CD14-positive monocyte (primary cell): ENCODE measurements at places on chromosomes 13 and 19. TPM values are rescaled to one million over a fixed set of nuclear protein-coding genes. Genes with fewer than 3 reads are reported as not detected.

Gene ZBTB7A
- polyA plus RNA-seq: 31.5 and 44.8 TPM in 2 replicates

DNA sequence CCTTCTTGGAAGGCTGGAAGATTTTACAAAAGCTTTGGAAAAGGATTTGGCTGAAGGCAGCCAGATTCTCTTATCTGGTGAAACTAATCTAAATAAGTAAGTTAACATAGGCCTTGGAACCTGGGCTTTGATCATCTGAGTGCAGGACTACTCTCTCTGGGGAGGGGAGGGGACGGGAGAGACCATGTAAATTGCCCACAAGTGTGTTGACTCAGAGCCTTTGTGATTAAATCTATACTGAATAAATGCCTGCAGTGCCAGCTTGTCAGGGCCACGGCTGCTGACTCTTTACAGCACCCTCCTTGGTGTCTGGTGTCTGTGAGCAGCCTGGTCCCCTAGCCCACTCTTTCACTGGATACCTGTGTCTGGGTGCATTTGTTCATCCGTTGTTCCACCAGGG lies 251.4 kb downstream of the ITGBL1 start:
- peaks cover 12% of the 10 kb centered on the region for H3K4me1 ChIP-seq
- H3K27me3 ChIP-seq: no peaks in the 10 kb centered on the region
- no peak overlapping the region for H3K27ac ChIP-seq
- DNase-seq: no peak
- no peak overlapping the region for H3K4me3 ChIP-seq

GRCh38 chr19:11435833-11436313 lies 438 bp downstream of the PRKCSH start:
- peaks cover 20% of the 10 kb centered on the region for H3K4me1 ChIP-seq
- H3K36me3 ChIP-seq: peaks cover 32% of the 10 kb centered on the region
- DNase-seq: no peak

- no peaks in the 10 kb centered on the region for H3K4me1 ChIP-seq
- H3K36me3 ChIP-seq: no peaks in the 10 kb centered on the region
- no peak overlapping the region for H3K27ac ChIP-seq
- no peak for DNase-seq
- no peak overlapping the region for H3K4me3 ChIP-seq
- H3K27me3 ChIP-seq: no peaks in the 10 kb centered on the region
These were observed 23.3 kb upstream of the KCTD4 start for GRCh38 chr13:45224176-45224575.

DNA sequence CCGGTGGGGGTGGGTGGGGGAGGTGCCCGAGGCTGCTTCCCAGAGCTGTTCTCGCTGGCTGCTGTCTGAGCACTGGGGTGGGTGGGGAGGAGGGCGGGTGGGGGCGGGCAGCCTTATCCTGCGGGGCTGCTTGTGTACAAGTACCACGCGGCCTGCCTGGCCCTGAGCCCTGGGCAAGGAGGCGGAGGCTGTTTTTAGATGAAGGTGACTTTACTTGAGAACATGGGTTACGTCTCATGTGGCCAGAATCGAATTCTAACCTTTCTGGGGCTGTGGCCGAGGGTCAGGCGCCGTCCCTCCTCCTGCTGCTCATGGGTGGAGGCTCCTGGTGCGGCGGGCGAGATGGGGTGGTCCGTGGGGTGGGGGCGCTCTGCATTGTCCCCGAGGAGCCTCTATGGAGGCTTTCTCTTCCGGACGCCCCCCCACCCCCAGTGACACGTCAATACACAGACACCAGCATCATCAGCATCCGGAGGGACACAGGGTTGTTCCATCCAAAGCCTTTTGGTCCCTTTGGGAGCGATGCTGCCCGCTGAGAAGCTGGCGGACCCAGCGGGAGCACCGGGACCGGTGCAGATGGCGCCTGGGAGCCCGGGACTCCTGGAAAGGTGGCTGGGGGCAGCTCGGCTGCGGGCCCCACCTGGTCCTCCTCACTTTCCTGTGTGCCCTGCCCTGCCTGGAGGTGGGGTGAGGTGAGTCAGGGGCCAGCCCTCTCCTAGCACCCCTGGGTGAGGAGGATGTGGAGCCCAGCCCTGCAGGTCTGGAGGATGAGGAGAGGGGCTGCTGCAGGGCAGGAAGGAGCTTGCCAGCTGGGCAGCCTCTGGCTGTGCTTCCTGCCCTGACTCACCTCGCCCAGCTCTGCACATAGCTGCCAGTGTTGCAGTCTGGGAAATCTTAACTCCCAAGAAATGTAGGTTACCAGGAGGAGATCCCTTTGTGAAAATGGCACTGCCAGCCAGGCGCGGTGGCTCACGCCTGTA lies 3.4 kb downstream of the BSG start:
- DNase-seq: no peak
- H3K27ac ChIP-seq: no peak overlapping the region
- H3K4me1 ChIP-seq: peaks cover 39% of the 10 kb centered on the region
- H3K4me3 ChIP-seq: no peak overlapping the region
- no peaks in the 10 kb centered on the region for H3K27me3 ChIP-seq

Gene CGB5
- not detected for polyA plus RNA-seq

DNA sequence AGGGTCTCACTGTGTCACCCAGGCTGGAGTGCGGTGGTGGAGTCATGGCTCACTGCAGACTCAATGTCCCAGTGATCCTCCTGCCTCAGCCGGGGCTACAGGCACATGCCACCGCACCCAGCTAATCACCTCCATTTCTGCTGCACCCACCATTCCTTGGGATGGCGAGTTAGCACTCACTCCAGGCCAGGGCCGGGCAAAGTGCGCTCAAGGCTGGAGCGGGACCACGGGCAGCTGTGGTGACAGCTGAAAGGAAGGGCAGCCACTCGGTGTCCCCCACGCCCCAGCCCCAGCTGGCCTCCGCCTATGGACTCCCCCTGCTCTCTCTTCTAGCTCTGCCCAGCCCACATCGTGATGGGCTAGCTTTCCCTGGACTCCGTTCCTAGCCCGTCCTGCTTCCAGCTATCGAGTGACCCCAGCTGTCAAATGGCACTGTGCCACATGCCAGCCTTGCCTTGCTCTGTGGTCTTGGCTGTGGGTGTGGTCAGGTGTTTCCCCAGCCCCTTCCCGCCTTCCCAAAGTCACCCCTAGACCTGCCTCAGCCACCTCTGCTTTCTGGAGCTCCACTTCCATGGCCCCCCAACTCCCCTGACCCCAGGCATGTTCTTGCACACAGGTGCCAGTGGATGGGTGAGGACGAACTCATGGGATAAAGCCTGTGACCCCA lies 4.1 kb downstream of the MICOS13 start:
- no peak overlapping the region for H3K4me3 ChIP-seq
- peaks cover 17% of the 10 kb centered on the region for H3K4me1 ChIP-seq
- H3K27ac ChIP-seq: no peak overlapping the region
- peaks cover 2% of the 10 kb centered on the region for H3K36me3 ChIP-seq
- H3K27me3 ChIP-seq: no peaks in the 10 kb centered on the region

Gene ZNF677
- polyA plus RNA-seq: 2.1 TPM

DNA sequence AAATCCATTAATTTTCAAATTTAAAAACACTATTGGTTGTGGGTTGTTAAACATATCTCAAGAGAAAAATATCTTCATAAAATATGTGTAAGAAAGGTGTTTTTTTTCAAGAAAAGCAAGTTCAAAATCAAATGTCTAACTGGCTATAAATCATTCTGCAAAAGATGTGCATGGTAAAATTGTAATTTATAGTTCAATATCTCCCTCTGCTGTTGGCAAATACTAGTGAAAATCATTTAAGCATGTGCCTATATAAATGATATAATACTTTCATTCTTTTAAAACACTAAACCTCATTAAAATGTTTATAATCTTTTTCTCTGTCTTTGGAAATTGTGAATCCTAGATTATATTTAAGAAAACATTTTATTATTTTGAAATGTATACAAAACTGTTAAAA lies 17.2 kb upstream of the SLITRK6 start:
- no peaks in the 10 kb centered on the region for H3K27me3 ChIP-seq
- H3K27ac ChIP-seq: no peak overlapping the region
- no peaks in the 10 kb centered on the region for H3K4me1 ChIP-seq
- DNase-seq: no peak

Gene TMPRSS9
- polyA plus RNA-seq: 0.30 TPM

- no peaks in the 10 kb centered on the region for H3K27me3 ChIP-seq
- H3K27ac ChIP-seq: no peak overlapping the region
- H3K36me3 ChIP-seq: no peaks in the 10 kb centered on the region
- H3K4me3 ChIP-seq: no peak overlapping the region
- peaks cover under 1% of the 10 kb centered on the region for H3K4me1 ChIP-seq
These were observed 5.0 kb downstream of the EBI3 start for GRCh38 chr19:4234142-4234861.

DNA sequence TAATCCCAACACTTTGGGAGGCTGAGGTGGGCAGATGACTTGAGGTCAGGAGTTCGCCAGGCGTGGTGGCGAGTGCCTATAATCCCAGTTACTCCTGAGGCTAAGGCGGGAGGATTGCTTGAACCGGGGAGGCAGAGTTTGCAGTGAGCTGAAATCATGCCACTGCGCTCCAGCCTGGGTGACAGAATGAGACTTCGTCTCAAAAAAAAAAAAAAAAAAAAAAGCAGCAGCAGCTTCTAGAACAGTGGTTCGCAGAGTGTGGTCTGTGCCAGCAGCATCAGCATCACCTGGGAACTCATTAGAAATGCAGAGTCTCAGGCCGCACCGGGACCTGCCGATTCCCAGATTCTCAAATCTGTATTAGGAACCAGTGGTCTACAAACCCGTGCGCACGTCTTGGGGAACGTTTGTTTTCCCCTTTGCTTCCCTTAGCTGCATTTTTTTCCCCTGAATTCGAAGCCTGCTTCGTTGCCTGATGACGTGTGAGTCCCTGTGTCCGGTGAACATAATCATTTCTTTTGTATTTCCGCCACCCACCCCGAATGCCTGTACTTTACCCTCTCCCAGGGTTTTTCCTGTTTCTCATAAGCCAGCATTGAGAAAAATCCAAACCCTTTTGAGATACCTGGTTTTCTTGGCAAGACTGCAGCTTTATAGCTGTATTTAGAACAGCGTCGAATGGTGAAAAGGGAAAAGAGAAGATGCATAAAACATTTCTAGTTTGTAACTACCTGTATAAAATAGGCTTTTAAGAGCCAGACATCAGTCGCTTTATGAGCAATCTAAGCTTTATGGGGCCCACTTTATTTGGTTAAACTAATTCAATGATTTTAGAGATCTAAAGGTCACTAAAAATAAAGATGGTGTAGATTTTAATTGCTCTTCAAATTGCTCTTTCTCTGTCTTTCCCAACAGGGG lies 49.8 kb downstream of the BICRA start:
- DNase-seq: no peak
- no peak overlapping the region for H3K27ac ChIP-seq
- H3K36me3 ChIP-seq: peaks cover 2% of the 10 kb centered on the region
- H3K4me3 ChIP-seq: no peak overlapping the region
